ENCODE measurements at places on chromosomes 13 and 19.

GRCh38 chr13:35157143-35157755 lies 215.2 kb downstream of the NBEA start:
- DNase-seq: peak; percentile 26

DNA sequence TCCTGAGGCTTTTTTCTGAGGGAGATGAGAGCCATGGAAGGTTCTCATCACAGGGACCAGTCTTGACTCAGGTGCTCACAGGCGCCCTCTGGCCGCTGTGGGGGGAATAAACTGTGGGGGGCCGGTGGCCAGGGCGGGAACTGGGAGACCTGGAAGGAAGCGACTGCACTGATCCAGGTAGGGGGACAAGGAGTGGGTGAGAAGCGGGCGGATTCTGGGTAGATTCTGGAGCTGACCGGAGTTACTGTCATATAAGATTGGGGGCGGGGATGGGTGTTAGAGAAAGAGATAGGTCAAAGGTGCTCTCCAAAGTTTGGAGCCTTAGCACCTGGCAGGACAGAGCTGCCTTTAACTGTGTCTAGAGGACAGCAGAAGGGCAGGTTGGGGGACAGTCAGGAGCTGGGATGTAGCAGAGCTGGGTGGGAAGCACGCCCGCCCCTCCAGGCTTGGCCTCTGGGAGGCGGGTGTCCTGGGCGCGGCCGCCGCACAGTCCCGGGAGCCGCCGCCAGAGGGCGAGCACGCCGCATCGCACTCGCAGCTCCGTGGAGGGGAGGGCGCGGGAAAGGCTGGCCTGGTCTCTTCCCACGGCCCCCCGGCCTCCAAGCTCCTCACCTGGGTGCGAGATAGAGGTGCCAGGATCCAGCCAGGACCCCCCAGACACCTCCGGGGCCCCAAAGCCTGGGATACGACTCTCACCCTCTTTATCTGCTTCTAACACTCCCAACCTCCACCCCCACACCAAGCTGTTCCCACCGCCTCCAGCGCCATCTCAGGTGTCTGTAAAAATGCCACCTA lies 4.2 kb upstream of the DAND5 start:
- peak; percentile 74 for DNase-seq

GRCh38 chr13:85808811-85809210 lies 9.6 kb upstream of the SLITRK6 start:
- DNase-seq: no peak

DNA sequence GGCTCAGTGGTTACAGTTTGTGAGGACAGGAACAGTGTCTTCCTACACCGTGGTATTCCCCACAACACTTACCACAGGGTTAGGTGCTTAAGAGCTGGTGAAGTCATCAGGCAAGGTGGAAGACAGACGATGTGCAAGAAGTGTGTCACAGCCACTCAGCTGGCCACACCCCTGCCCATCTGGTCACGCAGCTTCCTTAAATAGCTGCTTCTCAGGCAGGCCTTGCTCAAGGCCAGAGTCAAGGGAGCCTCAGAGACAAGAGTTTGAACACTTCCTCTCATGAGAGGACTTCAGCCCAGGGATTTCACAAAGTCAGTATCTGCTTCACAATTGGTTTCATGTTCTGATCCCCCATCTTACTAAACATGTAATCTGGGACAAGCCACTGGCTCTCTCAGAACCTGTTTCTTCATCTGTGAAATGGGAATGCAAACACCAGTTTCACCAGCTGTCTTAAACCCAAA lies 80.3 kb upstream of the FRY start:
- DNase-seq: no peak

GRCh38 chr19:48254529-48254970 lies 1.2 kb downstream of the CARD8 start:
- no peak for DNase-seq

DNA sequence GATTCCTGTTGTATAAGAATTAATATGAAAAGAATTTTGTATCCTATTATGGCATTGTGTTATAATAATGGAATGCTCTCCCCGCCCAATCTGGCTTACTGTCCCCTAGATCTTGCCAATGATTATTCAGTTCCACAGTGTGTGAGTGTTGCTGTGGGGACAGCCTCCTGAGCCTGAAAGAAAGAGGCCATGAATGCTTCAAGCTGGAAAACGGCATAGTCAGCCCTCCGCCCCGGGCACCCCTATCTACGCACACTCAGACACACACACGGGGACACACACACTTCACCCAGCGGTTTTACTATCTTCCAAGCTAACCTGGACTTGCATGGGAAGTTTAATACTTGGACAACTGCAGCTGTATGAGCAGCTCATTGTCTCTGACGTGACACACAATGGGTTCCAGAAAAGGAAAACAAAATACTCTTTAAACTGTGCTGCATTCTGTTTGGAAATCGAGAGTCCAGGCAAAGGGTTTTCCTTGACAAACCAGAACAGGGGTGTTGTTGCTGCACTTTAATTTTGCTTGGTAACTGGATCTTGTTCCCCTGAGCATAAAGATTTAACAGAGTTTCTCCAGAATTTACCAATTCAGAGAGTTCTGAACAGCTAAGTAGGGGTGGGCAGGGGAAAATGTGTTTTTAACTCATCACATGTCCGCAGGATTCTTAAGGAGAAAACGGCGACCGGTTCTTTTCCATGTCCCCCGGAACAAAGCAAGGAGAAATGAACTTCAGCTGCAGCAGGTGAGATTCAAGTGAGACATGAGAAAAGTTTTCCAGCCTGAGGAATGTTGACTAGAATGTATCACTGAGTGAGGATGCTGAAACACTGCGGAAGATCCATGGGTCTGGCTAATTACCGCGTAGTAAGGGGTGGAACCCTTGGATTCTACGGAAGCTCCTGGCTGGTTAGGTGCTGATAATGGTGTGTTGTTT lies 472.9 kb downstream of the FOXO1 start:
- DNase-seq: no peak

GRCh38 chr13:41746259-41746658 lies 214.7 kb downstream of the VWA8 start:
- DNase-seq: no peak

- DNase-seq: no peak
These were observed 708 bp upstream of the ERCC1 start for GRCh38 chr19:45424191-45425058.

GRCh38 chr13:40619479-40619814 lies 47.0 kb downstream of the FOXO1 start:
- no peak for DNase-seq

Data from NCI-H2107 (cell line).